Stimulated activated CD8-positive, alpha-beta memory T cell treated with anti-CD3 and anti-CD28 coated beads, Interleukin-7, amount 100 ng/mL, for 48 hours (primary cell): ENCODE measurements at places on chromosomes 5 and 9.

DNA sequence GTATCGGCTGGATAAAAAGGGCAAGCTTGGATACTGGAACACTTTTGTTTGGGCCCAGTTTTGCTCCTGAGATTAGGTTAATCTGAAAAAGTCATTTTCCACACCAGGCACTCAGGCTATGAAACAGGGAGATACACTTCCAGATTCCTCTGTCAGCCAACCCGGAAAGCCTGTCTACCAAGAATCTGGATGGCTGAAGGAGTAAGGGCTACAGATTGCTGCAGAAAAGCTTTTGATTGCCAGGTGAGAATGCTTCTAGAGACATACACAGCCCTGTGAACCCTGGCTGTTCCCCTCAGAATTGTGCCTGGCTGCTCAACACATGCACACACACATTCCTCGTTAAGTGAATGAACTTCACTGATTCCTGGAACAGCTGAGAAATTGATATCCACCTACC, 114.4 kb downstream of the PSD2 start:
- DNase-seq = no peak

- no peak for DNase-seq
Measured at GRCh38 chr5:102682101-102682647, 72.9 kb upstream of the PAM start.

DNA sequence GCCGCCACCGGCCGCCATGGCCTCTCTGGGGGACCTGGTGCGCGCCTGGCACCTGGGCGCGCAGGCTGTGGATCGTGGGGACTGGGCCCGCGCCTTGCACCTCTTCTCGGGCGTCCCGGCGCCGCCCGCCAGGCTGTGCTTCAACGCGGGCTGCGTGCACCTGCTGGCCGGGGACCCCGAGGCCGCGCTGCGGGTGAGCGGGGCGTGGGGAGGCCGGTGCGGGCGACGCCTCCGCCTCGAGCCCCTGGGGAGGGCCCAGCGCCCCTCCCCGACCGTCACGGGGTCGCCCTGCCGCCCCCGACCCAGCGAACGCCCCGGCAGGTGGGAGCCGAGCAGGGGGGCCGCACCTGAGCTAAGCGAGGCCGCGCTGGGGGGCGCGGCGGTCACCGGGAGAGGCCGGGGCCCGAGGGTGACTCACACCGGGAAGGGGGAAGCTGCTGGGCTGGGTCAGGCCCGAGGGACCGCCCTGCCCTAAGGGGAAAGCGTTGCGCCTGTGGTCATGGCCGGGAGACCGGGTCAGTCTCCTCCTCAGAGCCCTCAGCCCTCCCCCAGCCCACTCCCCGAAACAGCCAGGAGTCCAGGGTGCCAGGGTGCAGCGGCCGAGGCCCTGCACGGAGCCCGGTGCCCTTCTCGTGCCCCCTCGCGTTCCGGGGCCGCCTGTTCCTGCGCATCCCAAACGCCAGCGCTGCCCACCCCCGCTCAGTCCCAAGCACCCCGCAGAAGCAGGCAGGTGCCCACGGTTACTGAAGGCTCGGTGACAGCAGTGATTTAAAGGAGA, 510 bp downstream of the NOXA1 start:
- no peak for DNase-seq

DNA sequence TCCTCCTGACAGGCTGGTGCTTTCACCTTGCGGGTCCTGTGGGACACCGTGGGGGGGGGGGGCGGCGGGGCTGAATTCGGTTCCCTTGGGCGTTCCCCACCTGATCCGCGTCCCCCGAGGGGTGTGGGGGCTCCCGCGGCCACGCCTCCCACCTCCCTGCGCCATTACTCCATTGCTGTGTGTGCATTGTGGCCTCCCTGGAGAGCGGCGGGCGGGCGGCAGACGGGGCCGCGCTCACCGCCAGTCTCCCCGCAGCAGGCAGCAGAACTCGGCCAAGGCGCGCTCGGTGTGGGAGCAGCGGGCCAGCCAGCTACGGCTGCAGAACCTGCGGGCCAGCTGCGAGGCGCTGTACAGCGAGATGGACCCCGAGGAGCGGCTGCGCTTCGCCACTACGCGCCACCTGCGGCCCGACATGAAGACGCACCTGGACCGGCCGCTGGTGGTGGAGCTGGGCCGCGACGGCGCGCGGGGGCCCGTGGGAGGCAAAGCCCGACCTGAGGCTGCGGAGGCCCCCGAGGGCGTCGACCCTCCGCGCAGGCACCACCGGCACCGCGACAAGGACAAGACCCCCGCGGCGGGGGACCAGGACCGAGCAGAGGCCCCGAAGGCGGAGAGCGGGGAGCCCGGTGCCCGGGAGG, 145.3 kb downstream of the CACNA1B start:
- no peak for DNase-seq

DNA sequence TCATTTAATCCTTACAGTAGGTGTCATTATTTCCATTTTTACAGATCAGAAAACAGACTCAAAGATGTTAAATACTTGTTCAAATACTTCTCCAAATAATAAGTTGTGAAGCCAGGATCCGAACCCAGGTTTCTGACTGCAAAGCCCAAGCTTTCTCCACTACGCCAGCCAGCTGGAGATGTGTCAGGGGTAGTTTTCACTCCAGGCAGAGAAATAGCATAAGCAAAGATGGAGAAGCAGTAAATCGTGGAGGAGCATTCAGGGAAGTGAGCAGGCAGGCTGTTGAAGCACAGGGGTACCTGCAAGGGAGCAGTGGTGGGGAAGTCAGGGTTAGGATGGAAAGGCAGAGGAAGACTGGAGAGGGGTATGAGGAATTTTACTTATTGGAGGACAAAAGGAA, 2.9 kb downstream of the TLN1 start:
- DNase-seq = no peak

DNA sequence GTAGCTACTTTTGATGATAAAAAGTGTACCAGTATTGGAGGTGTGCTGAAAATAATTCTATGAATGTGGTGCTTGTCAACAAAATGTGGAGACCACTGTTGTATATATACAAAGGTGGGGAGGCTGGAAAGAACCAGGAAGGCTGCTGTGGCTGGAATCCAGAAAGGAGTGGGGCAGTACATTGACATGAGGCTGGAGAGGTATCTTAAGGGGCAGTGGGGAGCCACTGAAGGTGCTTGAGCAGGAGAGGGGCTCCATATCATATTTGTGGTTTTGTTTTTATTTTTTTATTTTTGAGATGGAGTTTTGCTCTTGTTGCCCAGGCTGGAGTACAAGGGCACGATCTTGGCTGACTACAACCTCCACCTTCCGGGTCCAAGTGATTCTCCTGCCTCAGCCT, 87.9 kb upstream of the NEURL1B start:
- no peak for DNase-seq

DNA sequence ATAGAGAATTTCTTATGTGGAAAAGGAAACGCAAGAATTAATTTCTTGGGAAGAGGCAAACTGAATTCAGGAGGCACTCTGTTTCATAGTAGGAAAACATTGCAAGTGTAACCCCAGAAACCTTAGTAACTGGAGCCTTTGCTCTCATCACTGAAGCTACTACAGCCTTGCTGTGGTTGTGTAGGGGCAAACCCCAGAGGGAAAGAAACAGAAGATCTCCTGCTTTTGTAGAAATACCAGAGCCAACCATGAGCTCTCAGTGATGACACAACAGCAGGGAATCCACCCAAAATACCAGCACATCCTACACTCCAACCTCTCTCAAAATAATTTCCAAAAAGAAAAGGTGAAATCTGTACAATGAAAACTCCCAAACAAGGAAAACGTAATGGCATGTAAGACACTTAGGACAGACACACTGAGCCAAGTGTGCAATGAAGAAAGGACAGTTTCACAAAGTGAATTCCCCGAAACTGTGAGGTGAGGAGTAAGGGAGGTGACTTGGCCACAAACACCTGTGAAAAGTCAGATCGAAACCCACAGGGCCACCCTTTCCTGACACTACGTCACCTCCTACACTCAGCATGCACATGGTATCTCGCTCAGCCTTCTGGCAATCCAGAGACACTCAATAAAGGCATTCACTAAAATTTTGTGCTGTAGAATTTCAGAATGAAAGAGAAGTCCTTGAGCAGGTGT, 8.5 kb upstream of the ACSL6 start:
- DNase-seq = peak; percentile 45

DNA sequence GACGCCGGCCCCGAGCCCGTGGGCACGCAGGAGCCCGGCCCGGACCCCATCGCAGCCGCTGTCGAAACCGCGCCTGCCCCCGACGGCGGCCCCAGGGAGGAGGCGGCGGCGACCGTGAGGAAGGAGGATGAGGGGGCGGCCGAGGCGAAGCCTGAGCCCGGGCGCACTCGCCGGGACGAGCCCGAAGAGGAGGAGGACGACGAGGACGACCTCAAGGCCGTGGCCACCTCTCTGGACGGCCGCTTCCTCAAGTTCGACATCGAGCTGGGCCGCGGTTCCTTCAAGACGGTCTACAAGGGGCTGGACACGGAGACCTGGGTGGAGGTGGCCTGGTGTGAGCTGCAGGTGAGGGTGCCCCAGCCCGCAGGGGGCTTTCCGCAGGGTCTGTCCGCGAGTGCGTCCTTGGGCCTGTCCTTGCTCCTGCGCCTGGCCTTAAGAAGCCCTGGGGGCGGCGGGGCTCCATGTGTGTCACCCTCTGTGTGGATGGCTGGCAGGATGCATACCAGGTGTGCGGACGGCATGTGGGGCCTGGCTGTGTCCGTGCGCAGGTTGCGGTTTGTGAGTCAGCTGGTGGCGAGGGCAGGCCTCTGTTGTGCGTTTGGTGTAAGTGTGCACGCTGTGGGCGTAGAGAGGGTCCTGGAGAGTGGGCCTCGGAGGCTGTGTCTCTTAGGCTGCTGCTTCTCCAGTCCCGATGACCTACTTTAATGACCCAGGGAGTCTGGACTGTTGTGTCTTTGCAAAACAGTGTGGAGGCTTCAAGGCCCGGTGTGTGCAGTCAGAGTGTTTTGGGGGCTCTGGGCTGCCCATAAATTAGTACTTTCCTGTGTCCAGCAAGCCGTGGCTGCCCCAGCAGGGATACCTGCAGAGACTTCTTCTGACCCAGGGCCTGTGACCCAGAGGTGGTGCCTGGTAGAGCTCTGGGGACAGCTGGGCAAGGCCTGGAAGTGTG, 1.6 kb downstream of the WNK2 start:
- no peak for DNase-seq

- no peak for DNase-seq
Measured at GRCh38 chr9:137032858-137033257, 970 bp upstream of the FUT7 start.

GRCh38 chr5:138726848-138727247, 26.4 kb upstream of the CTNNA1 start:
- DNase-seq = no peak

GRCh38 chr5:158642879-158643278, 456.8 kb downstream of the EBF1 start:
- DNase-seq = no peak

- DNase-seq = no peak
Measured at GRCh38 chr9:30362373-30362772, 2022.1 kb upstream of the ACO1 start.

DNA sequence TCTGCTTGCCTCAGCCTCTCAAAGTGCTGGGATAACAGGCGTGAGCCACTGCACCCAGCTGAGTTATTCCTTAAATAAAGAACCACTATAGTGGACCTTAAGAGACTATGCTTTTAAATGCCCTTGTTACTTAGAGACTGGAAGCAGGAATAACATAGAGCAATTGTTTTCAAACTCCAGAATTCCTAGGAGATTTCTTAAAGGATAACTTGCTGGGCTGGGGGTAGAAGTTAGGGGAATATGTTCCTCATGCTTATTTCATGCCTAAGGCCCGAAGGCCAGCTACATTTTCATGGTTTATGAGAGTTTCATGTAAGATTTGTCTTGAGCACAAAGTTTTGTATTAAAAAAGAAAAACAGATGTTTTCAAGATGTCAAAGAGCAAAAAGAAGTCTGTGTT, 48.2 kb downstream of the CSNK1A1 start:
- no peak for DNase-seq
